ENCODE measurements at places on chromosomes 16 and 17.

DNA sequence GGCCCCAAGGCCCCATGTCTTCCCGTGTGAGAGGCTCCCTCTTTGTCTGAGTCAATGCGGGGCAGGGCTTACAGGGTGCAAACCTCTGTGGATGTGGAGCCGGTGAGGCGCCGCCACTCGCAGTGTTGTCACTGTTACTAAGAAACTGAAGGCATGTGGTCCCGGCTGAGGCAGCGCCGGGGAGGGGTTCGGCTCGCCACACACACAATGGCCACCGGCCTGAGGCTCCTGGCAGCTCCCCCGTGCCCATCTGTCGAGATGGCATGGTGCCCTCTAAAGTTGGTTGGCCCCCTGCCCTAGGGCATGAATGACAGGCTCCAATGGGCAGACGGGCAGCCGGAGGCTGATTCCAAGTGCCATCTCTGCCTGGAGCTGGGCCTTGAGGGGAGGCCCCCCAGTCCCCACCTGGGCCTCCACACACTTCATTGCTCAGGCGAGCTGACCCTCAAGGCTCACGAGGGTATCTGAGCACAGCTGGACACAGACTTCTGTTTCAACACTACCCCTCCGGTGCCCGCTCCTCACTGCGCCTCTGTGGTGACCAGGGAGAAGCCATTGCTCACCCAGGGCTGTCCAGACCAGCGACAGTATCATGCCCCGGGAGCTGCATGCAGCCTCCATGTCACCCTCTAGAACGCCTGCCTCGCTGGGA lies 137.2 kb downstream of the C16orf78 start:
- DNase-seq = no peak

DNA sequence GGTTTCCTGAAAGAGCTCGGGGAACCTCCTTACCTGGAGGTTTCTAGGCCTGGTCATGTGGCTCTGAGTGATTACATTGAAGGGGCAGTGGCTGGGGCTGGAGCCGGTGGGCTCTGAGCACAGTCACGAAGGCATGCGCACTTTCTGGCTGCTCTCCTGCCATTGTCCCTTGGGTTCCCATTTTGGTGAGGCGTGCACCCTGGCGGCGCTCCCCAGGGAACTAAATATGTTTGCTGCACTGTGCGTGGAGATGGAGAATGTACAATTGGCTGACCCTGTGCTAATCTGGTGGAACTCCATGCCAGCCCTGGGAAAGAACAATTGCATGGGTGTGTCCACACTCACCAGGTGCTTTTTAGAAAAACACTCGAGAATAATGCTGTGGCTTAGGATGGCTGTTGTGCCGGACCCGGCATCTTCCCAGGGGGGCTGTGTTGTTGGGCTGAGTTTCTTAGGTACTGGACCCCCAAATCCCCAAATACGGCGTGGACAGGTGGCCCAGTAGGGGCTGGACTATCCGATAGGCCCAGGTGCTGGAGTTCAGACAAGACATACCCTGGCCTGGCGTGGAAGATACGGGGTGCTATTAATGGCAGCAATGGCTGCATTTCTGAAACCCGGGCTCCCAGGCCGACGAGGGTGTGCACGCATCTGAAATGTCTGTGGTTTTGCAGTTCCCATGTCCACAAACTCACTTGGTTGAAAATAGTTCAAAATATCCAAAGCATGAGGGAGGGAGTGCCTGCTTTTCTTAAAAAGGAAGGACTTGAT lies 230.5 kb downstream of the SEC14L1 start:
- no peak for DNase-seq

DNA sequence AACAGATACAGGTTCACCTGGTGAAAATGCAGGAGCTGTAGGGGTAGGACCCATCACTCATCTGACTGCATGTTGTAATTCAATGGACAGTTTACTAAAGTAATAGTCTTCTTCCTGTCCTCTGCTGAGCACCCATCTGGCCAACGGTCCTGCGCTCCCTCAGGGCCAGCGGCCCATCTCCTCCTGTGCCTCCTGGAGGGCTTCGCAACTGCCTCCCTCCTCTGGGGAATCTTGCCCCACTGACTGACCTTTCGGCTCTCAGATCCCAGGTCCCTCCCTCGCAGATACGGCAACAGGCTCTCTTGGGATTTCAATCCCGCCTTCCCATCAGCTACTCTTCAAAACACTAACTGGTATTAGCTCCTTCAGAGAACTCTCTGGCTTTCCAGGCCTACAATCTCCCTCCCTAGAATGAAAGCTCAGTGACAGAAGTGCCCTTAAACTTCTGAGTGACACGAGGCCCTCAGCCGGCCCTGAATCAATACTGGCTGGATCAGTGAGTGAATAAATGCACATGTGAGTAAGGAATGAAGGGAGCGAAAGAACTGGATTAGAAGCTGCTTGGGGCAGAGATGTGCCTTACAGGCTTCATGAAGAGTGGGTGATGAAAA lies 1.3 kb downstream of the PEMT start:
- no peak for DNase-seq

DNA sequence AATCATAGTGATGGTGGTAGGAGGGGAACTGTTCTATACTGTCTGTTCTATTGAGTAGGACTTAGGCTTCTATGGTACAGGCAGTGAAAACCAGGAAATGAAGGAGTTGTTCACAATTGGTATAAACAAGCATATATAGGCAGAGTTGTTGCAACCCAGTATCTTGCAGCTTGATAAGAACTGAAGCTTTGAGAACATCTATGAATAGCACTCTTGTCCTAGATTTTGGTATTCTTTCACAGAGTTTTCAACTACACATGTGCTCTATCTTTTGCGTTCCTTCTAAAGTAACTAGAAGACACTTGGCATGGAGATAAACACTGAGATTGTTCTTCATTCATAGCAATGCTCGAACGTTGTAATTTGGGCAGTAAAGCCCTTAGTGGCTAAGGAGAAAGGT lies 91.8 kb downstream of the KCNJ2 start:
- DNase-seq = no peak

DNA sequence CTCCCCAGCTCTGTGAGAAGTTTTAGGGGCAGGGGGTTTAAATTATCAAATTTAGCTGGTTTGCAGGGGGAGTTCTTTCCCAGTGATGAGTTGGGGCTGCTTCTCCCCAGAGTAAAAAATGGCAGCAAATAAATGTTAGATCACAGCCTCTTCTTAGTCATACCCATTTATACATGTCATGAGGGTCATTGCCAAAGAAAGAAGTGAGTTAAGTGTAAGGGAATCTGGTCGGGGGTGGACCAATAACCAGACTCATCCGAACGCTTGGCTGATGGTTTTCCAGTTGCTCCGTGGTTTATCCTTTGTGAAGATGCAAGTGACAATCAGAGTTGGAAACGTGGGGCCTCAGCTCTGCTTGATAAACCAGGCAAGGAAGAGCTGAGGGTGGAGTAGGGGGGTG lies 87.1 kb downstream of the PLXDC1 start:
- no peak for DNase-seq

DNA sequence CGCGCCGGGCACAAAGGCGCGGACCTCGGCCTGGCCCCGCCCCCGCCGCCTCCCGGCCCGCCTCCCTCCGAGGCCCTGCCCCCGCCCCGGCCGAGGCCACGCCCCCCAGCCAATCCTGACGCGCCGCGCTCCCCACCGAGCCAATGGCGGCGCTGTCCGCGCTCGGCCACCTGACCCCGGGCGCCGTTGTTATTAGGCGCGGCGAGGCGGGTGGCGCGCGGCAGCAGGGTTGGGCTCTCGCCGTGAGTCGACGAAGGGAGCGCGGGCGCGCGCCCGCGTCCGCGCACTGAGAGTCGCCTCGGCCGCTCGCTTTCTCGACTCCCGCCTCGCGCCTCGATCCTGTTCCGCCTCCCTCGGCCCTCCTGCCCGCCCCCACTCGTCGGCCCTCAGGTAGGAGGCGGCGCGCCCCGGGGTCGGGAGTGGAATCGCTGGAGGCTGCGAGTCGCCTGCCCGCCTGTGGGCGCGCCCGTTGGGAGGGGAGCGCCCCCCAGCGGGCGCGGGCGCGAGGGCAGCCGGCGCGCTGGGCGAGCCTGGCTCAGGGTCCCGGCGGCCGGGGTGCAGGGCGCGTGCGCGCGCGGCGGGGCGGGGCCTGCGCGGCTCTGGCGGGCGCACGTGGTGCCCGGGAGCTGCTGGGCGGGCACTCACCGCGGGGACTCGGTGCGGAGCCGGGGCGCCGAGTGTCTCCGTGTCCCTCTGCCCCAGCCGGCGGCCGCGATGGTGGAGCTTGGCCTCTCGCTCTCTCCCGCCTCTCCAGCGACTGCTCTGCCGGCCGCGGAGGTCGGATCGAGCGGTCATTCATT lies 405 bp upstream of the CBLN1 start:
- DNase-seq = peak; percentile 91

DNA sequence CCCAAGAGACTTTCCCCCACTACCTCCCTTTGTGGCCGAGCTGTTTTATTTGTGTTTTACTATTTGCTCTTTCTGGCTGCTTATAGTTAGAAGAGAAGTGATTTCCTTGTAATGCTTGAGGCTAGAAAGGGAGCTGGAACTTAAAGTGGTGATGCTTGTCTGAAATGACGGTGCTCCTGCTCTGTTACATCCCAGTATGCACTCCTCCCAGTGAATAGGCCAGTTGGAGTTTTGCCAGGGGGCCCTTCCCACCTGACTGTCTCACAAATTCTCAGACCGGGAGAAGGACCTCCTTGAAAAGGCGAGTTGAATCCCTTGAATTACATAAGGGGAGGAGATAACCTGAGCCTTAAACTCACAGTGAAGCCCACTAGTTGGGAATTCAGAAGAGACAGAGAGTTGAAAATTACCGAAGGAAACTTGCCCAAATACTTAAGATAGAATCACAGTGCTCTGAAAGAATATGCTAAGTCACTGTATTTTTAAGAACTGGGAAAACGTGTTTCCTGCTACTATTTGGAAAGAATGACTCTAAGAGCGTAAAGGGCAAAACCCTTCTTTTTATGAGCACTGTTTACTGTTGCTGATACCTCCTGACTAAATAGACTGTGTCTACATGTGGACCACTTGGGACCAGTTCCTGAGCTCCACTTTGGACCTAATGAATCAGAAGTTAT lies 84.7 kb upstream of the CLEC3A start:
- no peak for DNase-seq

GRCh38 chr17:57370037-57370581 lies 113.8 kb downstream of the MSI2 start:
- no peak for DNase-seq

GRCh38 chr16:11218604-11218962 lies 37.4 kb downstream of the SOCS1 start:
- no peak for DNase-seq

DNA sequence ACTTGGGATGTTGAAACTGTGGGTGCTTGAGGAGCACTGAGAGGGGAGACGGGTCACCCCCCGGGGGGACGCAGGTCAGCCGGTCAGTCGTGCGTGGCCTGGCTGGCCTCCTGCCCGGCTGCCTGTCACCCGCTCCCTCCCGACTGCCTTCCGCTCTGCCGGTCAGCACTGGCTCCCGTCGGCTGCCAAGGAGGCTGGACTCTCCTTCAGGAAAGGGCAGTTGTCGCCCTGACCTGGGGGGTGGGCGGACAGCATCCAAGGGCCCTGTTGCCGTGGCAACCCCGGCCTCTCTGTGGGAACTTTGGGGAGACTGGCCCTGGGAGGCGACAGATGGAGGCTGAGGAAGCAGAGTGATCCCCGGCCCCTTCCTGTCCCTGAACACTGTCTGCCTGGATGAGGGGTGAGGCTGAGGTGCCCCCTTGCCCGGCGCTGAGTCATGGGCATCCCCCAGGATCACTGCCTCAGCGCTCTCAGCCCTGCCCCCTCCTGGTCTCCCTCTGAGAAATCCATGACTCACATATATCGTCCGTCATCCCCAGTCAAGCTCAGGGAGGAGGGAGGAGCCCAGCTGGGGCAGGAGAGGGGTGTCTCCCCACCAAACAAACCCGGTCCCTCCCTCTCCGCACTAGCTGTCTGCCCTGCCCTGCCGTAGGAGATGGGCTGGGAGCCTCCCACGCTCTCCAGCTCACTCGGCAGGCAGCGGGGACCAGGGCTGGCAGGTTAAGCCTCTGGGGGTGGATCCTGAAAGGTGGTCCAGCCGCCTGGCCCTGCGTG lies at the start of gene ADGRG1:
Gene ADGRG1 (plus strand): TSS at position 623 of the 774 bp plus-strand sequence. CDS start 21,658 bp downstream, outside the sequence.
- peak; percentile 52 for DNase-seq

DNA sequence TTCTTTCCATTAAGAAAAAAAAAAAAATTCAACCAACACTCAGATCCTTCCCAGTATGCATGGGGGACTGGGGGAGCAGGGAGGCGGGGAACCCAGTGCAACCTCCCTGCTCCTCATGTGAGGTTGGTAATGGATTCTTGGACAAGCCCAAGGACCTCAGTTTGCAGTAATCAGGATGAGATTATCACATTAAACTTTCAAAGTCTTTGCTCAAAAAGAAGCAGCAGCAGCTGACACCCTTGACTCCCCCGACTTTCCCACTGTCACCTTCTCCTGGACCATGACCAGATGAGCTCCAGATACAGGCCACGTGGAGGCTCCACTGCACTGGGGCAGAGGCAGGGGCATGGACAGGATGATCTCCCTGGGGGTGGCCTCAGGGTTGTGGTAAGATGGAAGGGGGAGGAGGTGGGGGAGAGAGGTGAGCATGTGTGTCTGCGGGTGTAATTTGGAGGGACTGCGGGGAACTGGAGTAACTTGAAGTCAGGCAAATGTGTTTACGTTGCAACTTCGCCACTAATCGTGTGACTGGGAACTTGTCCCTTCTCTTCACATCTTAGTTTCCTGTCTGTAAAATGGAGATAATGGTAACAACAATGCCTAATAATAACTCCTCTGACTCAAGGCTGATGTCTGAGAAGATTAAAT lies 19.8 kb downstream of the ZNF385C start:
- no peak for DNase-seq

DNA sequence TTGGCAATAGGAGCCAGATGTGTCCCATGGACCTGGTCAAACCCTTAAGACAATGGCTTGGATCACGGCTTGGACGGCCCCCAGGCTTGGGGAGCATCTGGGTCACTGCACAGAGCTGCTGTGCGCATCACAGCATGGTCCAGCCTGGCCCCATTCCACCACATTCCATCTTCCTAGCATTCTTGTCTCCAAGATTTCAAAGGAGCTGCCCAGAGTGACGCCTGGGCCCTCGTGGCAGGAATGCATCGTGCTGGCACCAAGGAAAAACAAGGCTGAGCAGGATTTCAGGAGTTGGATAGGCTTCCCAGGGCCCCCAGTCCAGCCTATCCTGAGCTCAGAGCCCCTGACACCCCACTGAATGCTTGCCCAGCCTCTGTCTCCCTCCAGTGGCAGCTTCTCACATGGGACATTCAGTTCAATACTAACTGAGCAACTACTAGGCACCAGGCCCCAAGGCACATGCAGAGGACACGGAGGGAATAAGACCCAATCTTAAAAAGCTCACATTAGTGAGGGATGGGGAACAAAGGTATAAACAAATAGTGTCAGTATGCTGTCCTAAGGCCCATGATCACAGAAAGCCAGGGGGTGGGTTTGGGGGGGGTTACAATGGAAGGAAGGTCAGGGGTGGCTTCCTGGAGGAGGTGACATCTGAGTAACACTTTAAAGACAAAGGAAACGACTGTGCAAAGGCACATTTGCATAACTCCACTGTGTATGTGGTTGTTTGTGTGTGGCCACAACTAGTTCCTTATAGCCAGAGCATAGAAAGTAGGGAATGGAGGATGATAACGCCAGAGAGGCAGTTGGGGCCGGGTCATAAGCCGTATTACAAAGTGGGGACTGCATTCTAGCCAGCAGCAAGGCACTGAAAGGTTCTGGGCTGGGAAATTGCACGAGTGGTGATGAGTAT lies 34.1 kb downstream of the TK2 start:
- no peak for DNase-seq

- DNase-seq = no peak
These were observed 4.1 kb upstream of the SLC13A2 start for GRCh38 chr17:28469376-28469775.
